Naive B cell (primary cell): ENCODE measurements at places on chromosomes 6 and 20.

- peak; percentile 54 for DNase-seq
Observed at GRCh38 chr20:17995967-17996819, 27.4 kb downstream of the MGME1 start.

- no peak for DNase-seq
Observed at GRCh38 chr6:147779624-147780023, 271.1 kb downstream of the SAMD5 start.

DNA sequence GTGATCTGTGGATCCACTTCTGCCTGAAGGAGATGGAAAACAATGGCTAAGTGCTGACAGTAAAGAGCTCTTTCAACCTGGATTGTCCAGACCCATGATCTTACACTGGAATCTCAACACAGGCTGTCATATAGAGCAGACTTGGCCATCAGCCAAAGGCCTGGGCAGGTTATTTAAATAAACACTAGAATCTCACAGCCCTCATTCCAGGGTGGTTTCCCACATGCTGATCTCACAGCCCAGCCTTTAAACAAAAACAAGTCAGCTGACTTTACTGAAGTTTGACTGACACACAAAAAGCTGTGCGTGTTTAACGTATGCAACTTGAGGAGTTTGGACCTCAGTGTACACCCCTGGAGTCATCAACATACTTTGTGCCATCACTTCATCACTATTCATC lies 28.4 kb downstream of the SYNDIG1 start:
- no peak for DNase-seq

DNA sequence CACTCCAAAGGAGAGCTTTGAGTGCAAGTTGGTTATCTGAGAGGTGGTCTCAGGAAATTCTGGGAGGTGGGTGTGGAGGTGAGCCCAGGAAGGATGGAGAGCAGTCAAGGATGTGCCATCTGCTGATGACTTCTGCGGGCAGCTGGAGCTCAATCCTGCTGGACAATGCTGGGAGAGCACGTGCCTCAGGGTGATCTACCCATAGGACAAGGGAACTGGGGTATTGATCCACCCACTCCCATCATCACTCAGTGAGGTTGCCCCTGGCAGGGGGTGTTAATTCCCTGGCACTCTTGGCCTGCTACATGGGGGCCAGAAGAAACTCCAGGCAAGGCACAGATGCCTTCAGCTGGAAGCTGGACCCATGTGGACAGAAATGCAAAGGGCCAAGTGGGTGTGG lies 7.1 kb upstream of the ZBP1 start:
- DNase-seq = no peak

DNA sequence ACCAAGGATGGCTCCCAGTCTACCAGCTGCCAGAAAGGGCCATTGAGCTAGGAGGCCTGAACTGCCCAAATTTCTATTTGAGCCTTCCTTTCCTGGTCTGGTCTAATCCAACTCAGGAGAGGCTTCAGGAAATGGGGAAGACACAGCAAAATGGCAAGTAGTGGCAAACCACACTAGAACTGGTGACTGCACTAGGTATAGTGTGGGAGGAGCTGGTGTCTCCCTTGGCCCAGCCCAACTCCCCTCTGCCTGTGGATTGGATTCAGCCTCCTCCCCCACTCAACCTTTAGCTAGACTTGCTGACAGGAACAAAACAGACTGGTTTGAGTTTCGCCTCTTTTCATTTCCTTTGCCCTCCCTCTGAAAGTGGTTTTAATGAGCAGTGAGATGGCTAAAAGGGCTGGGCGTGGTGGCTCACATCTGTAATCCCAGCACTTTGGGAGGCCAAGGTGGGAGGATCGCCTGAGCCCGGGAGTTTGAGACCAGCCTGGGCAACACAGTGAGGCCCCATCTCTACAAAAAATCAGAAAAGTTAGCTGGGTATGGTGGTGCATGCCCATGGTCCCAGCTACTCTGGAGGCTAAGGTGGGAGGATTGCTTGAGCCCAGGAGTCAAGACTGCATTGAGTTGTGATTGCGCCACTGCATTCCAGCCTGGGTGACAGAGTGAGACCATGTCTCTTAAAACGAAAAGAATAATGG lies 17.5 kb downstream of the MRPS18A start:
- DNase-seq = no peak

DNA sequence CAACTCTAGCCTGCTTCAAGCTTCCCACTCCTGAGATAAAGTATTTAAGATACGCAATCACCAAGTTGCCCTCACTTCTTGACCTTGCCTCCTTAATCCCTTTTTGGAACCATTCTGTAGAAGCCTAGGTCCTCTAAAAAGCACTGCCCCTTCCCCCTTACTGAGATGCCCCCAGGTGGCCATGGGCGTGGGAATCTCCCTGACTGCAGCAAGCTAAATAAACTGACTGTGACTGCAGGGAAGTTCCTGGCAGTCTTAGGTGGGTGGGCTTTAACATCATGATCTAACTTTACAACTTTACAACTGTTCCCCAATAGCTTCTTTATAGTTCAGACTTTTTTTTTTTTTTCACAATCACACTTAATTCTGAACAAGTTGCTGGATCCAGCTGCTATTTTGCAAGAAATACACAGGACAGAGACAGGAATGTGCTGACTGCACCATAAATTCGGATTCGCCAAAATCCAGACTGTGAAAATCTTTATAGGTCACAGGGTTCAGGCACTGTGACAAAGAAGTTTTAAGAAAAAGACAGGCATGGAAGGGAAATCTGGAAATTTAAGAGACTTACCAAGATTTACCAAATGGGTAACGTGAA lies 344.2 kb upstream of the SULF2 start:
- no peak for DNase-seq

- DNase-seq = peak; percentile 89
Observed at GRCh38 chr6:27809939-27810767, 102.0 kb downstream of the OR2B2 start.

DNA sequence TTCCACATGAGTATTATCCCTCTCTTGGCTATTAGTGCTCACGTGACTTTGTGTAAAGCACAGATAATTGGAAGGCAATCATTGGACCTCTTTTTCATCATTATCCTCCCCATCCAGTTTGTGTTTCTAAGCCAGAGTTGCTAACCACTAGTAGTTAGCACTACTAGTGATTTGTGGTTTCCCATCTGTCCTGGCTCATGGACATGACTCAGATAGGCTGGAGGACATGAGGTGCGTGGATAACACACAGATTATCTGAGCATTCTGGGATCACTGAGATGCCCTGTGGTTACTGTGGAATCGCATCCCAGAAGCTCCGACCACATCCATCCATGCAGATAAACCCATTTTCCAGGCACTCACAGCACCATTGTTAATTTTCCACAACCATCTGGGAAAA lies 123.8 kb upstream of the NAA20 start:
- no peak for DNase-seq

DNA sequence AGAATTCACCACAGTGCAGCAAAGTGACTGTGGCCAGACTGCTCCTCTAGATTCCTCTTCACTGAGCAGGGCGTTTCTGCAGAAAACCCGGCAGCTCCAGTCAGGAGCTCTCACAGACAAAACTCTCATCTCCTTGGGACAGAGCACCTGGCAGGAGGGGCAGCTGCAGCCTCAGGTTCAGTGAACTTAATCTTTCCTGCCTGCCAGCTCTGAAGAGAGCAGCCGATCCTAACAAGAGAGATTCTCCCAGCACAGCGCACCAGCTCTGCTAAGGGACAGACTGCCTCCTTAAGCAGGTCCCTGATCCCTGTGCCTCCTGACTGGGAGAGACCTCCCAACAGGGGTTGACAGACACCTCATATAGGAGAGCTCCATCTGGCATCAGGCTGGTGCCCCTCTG lies 1065.5 kb downstream of the GRIK2 start:
- no peak for DNase-seq

GRCh38 chr6:15874821-15875220 lies 212.0 kb upstream of the DTNBP1 start:
- DNase-seq = no peak
